Smooth muscle cell of the umbilical artery (primary cell): ENCODE measurements at places on chromosomes 7 and 10. TPM values are rescaled to one million over a fixed set of nuclear protein-coding genes. Genes with fewer than 3 reads are reported as not detected.

Gene KAZALD1
- total RNA-seq, result 3.6 and 5.9 TPM in 2 replicates

Gene TFPI2
- total RNA-seq, result 649 and 876 TPM in 2 replicates

Gene SLC26A3
- not detected in 2 replicates for total RNA-seq

Gene THNSL1
- total RNA-seq, result 3.9 and 6.1 TPM in 2 replicates

Gene POMZP3
- total RNA-seq, result 0.88 and 4.8 TPM in 2 replicates

Gene GPNMB
- 37.2 and 104 TPM in 2 replicates for total RNA-seq

Gene GPR85
- total RNA-seq, result 2.6 and 4.8 TPM in 2 replicates

Gene CABCOCO1
- 0.18 TPM in 1 of 2 replicates, not detected in the other for total RNA-seq

Gene ENO4
- under 0.01 and 0.05 TPM in 2 replicates for total RNA-seq

Gene DIP2C
- 18.9 and 19.0 TPM in 2 replicates for total RNA-seq

Gene CADPS2
- 8.6 and 23.5 TPM in 2 replicates for total RNA-seq

Gene CNNM1
- total RNA-seq, result under 0.01 and 0.14 TPM in 2 replicates

Gene TMEM176B
- not detected in 2 replicates for total RNA-seq
